ENCODE measurements at places on chromosomes 1 and 21.
A peak's percentile ranks its signal among the peaks of the same experiment; 100 is the strongest.

GRCh38 chr1:32992489-32993323 lies 28.1 kb upstream of the RNF19B start:
- peak; percentile 34 for DNase-seq

- no peak for DNase-seq
These were observed 124.8 kb downstream of the KCNN3 start for GRCh38 chr1:154745286-154745731.

- DNase-seq = no peak
These were observed 124.0 kb downstream of the SYT14 start for GRCh38 chr1:210061992-210062391.

DNA sequence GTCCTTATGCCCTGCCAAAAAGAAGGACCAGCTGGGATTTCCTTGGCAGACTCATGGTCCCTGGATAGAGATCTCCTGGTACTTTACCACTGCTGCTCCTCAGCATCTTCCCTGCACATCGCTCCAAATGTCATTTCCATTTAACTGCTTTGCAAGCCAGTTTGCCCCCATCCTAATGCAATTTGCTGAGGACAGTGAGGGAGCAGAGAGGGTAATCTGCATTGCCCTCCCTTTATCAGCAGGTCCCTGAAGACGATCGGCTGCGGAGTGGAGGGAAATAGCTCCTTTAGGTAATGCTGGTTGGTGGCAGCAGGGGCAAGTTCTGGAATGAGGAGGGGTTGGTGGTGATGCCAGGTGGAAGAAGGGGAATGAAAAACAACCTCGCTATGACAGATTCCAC lies 2.7 kb downstream of the PLXNA2 start:
- DNase-seq = no peak

- DNase-seq = peak; percentile 40
These were observed 7.0 kb upstream of the IGSF21 start for GRCh38 chr1:18100491-18101063.

- DNase-seq = no peak
These were observed 739.4 kb upstream of the ADGRL4 start for GRCh38 chr1:79745929-79746328.

- no peak for DNase-seq
These were observed 948 bp downstream of the SEMA4A start for GRCh38 chr1:156154317-156154749.

DNA sequence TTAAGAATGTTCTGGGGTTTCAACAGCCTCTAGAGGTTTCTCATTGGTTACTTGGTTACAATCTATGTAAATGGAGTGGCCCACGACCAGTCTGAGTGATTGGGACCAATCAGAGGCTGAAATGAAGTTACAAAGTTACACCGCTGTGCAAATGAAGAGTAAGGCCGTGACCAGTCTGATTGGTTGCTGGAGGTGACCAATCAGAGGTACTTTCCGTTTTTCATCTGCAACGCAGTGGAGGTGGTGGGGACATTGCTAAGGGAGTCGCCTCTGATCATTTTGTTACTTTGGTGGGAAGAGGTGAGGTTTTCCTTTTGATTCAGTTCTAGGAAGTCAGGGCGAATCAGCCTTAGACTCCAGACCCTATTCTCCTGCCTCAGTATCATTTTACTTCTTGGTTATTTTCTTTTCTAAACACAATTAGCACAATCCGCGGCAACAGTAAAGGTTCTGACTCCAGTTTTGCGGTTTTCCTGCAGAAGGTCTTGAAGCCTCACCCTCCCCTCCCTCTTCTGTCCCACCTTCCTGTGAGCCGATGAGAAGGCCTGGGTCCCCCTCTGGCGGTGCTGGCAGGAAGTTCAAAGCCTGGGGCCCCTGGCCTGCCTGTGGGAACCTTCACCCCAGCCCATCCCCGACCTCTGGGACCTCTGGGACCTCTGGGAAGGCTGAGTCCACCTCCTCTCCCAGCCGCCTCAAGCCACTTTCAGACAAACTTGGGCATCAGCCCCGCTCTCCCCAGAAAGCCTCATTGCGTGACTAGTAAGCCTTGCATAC lies 38.7 kb upstream of the TTC34 start:
- no peak for DNase-seq

DNA sequence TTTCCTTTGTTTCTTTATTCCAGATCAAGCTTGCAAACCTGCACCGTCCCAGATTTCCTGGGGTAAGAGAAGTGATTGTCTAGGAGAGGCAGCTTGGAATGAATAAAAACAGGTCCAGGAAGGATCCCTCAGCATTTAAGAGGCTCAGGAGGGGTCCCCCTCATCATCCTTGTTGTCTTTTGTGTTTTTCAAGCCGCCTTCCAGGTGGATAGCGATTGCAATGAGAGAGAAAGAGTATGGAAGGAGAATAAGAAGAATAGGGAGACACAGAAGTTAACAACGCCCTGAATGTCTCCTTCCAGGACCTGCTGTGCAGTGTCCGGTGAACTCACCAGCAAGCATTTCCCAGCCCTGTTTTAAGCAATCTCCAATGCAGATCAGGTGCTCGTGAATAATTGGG lies 8.5 kb downstream of the ERG start:
- DNase-seq = no peak

DNA sequence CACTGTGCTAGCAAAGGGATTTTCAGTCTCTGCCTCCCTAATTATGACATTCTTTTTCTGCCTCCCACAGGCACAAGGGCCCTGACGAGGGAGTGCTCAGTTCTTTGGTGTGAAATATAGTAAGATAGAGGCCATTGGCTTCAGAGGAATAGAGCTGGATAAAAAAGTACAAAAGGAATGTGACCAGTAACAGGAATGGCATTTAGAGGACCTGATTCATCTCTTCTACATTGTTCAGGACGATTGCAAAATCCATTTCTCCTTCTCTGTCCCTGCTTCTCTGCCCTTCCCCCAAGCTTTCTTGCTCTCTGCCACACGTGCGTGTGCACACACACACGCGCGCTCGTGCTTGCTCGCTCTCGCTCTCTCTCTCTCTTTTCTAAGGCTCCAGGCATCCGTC lies 668.2 kb downstream of the KIF26B start:
- DNase-seq = peak; percentile 30

GRCh38 chr1:21564521-21565095 lies 55.4 kb downstream of the ALPL start:
- DNase-seq = no peak

GRCh38 chr1:201430776-201431175 lies 9.2 kb upstream of the TNNI1 start:
- no peak for DNase-seq

GRCh38 chr1:214823311-214824117 lies 220.5 kb downstream of the CENPF start:
- no peak for DNase-seq

DNA sequence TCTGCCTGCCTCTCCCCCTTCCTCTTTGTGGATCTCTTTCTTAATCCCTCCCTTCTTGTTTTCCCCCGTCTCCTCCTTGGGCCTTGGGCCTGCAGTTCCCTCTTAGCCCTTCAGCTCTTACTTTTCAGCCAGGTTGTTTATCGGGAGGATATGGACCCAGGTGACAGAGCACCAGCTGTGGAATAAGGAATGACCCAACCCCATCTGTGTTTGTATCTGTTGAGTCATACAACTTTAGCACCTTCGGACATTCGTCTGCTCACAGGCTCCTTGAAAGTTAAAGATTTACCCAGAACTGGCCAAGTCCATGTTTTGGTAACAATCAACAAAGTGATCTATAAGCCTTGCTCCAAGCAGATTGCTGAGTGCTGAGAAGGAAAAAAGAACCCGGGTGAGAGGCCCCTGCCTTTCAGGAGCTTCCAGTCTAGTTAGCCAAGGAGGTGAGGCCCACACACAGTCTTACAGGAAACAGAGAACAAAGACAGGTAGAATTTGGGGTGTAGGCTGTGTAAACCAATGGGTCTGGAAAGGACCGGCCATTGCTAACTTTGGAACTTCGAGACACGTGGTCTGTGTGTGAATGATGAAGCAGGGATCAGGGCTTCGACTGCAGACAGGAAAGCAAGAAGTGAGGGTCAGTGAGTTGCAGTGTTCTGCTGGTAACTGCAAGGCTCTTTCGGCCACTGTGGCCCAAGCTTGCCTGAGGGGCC lies 66.7 kb upstream of the F3 start:
- no peak for DNase-seq

GRCh38 chr1:37161171-37161570 lies 126.9 kb upstream of the GRIK3 start:
- no peak for DNase-seq

All from GOT3 (cell line).